ENCODE measurements at places on chromosomes 1 and 21. TPM values are rescaled to one million over a fixed set of nuclear protein-coding genes. Genes with fewer than 3 reads are reported as not detected.

KCNJ10 gene
- 1.7 TPM for polyA plus RNA-seq

TRIM45 gene
- polyA plus RNA-seq: 15.0 TPM

PTCH2 gene
- polyA plus RNA-seq: 0.77 TPM

FAM43B gene
- 0.88 TPM for polyA plus RNA-seq

OXCT2 gene
- polyA plus RNA-seq: 2.6 TPM

C1orf87 gene
- not detected for polyA plus RNA-seq

FCRL5 gene
- polyA plus RNA-seq: 2.6 TPM

GJA8 gene
- polyA plus RNA-seq: not detected

C1orf94 gene
- 14.3 TPM for polyA plus RNA-seq

PRELP gene
- polyA plus RNA-seq: 0.28 TPM

LMOD1 gene
- polyA plus RNA-seq: 0.77 TPM

LCE2C gene
- not detected for polyA plus RNA-seq

All from H1 (cell line).